ENCODE measurements at places on chromosomes 7 and 10. TPM values are rescaled to one million over a fixed set of nuclear protein-coding genes. Genes with fewer than 3 reads are reported as not detected.

The SLIT1 gene
- 1.1 TPM for total RNA-seq

The SLC18A3 gene
- not detected for total RNA-seq

DNA sequence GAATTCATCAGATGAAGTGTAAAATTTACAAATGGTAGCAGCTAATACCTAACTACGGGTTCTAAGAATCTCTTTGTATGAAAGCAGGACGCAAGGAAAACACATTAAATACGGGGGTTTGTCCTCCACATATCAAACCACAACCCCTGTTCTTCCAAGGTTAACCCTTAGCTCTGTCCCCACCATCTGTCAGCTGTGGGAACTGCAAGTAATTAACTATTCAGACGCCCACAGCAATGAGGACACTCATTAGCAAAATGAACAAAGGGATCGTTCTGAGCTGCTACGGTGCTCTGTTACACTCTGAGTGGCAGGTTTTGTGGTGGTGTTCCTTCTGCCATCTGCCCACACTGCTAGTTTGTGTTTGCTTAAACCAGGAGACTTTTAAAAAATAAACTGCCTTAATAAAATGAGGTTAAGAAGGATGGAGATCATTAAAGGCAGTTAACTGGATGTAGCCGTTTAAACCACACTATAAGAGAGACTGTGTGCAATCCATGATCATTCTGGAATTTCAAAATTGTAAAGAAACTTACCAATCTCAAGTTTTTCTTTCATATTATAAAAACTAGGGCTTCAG lies 51.4 kb downstream of the C10orf67 start:
- no peak for DNase-seq

GRCh38 chr7:8142477-8142876 lies 119.5 kb downstream of the ICA1 start:
- no peak for DNase-seq

Data from omental fat pad (tissue), 4 donors.